Adrenal gland (tissue), 19 donors: ENCODE measurements at places on chromosomes 4 and X. TPM values are rescaled to one million over a fixed set of nuclear protein-coding genes. Genes with fewer than 3 reads are reported as not detected.

- DNase-seq: no peak
Measured at GRCh38 chr4:114343015-114343414, 255.6 kb upstream of the UGT8 start.

- no peak for DNase-seq
Measured at GRCh38 chr4:113674733-113675132, 86.8 kb downstream of the CAMK2D start.

- DNase-seq: peak; percentile 48
Measured at GRCh38 chrX:84187533-84188319, at the start of gene RPS6KA6. RPS6KA6 (minus strand) TSS chrX:84188199; CDS start chrX:84187899, 300 bp downstream.

- DNase-seq: no peak
Measured at GRCh38 chr4:60948008-60948407, 252.1 kb upstream of the ADGRL3 start.

- DNase-seq: no peak
Measured at GRCh38 chr4:186002853-186003252, 66.1 kb upstream of the TLR3 start.

The ESX1 gene
- not detected for total RNA-seq

The ETDB gene
- total RNA-seq: not detected

GRCh38 chr4:6929339-6929811 is 19.7 kb downstream of the TBC1D14 start:
- peak; percentile 14 for DNase-seq

The CLDN34 gene
- total RNA-seq: not detected

The USP38 gene
- 31.6 TPM for total RNA-seq

The DKK2 gene
- 0.18 TPM for total RNA-seq

DNA sequence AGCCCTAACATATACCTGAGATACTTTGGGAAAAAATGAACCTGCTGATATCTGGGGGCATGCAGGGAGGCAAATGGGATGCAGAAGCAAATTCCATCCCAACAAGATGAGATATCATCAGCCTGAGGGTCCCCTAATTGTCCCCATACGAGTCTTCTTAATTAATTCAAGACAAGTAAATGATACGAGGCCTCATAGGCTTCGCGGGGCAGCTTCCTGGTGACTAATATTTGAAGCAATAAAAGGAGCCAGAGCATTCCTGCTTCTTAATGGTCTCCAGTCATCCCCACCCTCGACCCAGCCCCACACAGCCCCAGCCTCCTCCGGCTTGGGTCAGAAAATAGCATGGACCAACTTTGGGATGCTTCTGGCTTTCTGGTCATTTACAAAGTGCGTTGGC is 99.6 kb upstream of the MSX1 start:
- DNase-seq: no peak

The GAGE12J gene
- total RNA-seq: not detected

DNA sequence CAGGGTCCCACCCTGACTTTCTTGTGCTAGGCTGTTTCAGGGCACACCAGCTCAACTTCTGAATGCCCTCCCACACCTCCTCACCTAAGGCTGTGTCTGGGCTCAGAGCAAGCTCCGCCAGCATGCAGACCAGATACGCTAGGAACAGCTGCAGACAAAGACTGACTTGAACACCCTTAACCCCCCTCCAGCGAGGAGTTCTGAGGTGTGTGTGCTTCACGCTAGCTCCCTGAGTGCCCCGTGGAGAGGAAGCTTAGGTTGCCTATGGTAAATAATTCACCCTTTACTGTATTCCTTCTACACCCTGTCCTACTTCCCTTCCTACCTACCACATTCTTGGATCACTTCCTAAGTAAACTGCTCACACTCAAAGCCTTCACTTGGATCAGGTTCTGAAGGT is 115.0 kb downstream of the VCX3B start:
- DNase-seq: no peak

The TTC29 gene
- total RNA-seq: not detected

GRCh38 chr4:109472343-109472761 is 38.7 kb downstream of the SEC24B start:
- no peak for DNase-seq

The GTPBP6 gene
- total RNA-seq: 51.6 TPM

DNA sequence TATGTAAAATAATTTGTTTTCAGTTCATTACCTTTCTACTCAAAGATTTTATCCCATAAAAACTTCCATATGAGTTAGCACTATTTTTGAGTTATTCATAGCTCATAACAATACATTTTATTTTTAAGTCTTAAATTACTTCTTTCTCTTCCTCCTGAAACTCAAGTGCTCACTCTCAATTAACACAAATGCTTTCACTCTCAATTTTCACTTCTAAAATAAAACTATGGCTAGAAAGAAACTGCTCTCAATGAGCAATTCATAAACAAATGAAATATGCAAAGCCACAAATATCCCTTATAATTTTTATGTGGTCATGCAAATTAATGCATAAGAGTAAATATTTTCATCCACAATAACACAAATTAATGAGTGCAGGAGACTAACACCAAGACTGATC is 38.8 kb downstream of the MAML3 start:
- no peak for DNase-seq

GRCh38 chr4:149634368-149634767 is 181.3 kb downstream of the IQCM start:
- DNase-seq: no peak

GRCh38 chrX:129808158-129808828 is 28.5 kb downstream of the SASH3 start:
- no peak for DNase-seq

The DLG3 gene
- 10.6 TPM for total RNA-seq

The CCDC120 gene
- 2.8 TPM for total RNA-seq

The RPL39 gene
- total RNA-seq: 3,528 TPM
